H1 (cell line): ENCODE measurements at places on chromosomes 3 and 15. TPM values are rescaled to one million over a fixed set of nuclear protein-coding genes. Genes with fewer than 3 reads are reported as not detected.

Gene PLA2G4D
- polyA plus RNA-seq, result 0.18 and 0.20 TPM in 2 replicates

Gene SSUH2
- 0.41 and 0.62 TPM in 2 replicates for polyA plus RNA-seq

Gene ECE2
- 0.44 and 0.86 TPM in 2 replicates for polyA plus RNA-seq

Gene ALDH1A2
- 0.06 and 0.13 TPM in 2 replicates for polyA plus RNA-seq

Gene WDR82
- polyA plus RNA-seq, result 25.8 and 33.5 TPM in 2 replicates

Gene C3orf85
- polyA plus RNA-seq, result not detected in 2 replicates

Gene SLCO2A1
- polyA plus RNA-seq, result 2.3 and 4.1 TPM in 2 replicates

Gene ZNF860
- polyA plus RNA-seq, result 1.9 and 3.2 TPM in 2 replicates

Gene MST1R
- polyA plus RNA-seq, result 7.6 and 9.4 TPM in 2 replicates
